Neuronal stem cell (in vitro differentiated cells): ENCODE measurements at places on chromosomes 11 and 22.

- peak; percentile 49 for DNase-seq
These were observed 52.7 kb upstream of the HTATIP2 start for GRCh38 chr11:20310596-20311394.

DNA sequence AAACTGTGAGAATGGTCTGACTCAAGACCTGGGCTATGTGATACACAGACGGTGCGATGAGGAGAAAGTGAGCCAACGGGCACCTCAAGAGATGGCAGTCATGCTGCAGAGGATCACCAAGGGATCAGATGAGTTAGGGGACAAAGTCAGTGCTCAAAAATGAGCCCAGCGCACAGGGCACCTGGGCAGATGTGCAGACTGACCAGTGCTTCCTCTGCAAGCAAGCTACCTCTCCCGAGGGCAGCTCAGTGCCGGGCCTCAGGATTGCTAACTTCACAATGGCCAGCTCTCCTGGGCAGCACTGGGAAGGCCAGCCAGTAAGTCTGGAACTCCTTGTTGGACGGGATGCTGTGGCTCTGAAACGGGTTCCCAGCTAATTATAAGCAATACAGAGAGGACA, 15.3 kb downstream of the HDHD5 start:
- DNase-seq = no peak

DNA sequence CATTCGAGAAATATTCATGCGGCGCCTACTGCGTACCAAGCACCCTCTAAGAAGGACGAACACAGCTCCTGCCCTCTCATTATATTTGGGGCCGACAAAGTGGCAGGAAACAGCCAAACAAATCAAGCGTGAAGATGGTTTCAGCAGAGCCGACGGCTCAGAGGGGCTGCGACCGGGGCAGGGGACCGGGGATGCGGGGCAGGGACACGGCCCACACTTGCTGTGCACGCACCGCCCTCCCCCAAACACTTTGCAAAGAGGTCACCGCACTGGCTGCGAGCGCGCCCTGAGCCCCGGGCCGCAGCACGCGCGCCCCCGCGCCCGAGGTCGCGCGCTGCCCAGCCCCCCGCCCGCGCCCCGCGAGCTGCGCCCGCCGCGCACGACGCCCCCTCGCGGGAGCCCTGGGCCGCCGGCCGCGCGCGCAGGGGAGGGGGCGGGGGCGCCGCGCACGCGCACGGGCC, 255 bp upstream of the SYNGR1 start:
- peak; percentile 62 for DNase-seq

DNA sequence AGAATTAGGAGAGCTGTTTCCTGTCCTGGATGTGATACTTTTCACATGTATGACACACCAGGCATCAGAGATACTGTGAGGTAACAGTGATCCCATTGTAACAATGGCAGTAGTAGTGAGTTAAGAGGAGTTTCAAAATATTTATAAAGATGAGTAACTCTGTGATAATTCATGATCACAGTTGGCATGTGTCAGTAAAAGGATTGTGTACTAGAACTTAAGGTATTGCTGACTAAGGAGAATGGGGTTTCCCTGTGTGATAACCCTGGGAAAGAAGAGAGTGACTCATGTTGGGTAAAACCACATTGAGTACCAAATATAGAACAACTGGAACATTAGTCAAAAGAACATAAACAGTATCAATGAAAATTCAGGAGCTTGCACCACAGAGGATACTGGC, 22.9 kb upstream of the SLC5A1 start:
- no peak for DNase-seq

DNA sequence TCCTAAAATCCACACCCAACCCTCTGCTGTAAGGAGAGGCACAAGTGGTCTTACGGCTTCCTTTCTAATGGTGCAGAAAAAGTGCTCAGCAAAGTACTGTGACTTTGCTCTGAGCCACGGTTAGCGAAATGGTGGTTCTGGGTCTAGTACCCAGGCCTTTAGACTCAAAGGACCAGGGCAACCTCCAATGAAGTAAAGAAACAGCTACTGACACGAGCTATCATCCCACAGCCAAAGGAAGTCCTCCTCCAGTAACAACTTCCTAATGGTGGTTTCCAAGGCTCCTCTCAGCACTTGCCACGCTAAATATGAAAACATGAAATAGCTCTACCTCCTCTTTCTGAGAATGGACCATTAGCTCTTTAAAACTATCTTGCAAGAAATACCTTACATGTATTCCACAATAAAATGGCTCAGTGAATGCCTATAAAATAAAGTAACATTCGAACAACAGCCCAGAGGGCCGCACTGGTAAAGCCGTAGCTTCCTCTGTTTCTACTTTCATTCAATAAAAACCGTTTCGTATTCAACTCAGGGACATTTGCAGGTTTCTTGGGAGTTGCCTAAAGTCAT, 122.4 kb downstream of the ETS1 start:
- DNase-seq = no peak

DNA sequence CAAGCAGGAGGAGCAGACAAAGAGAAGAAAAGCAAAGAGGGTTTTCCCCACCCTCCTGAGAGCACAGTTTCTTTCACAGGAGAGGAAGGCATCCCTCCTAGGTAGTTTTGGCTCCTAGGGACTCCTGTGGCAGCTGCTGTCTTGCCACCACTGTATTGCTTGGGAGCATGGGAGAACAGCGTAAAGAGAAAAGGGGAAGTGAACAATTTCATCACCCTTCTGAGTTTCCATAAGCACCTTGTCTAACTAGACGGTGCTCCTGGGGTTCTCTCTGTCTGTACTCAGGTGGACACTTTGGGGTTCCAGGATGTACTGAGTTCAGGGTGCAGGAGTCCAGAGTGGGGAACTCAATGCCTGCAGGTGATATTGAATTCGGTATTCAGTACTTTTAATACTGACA, 1430.5 kb downstream of the TBC1D22A start:
- DNase-seq = no peak

DNA sequence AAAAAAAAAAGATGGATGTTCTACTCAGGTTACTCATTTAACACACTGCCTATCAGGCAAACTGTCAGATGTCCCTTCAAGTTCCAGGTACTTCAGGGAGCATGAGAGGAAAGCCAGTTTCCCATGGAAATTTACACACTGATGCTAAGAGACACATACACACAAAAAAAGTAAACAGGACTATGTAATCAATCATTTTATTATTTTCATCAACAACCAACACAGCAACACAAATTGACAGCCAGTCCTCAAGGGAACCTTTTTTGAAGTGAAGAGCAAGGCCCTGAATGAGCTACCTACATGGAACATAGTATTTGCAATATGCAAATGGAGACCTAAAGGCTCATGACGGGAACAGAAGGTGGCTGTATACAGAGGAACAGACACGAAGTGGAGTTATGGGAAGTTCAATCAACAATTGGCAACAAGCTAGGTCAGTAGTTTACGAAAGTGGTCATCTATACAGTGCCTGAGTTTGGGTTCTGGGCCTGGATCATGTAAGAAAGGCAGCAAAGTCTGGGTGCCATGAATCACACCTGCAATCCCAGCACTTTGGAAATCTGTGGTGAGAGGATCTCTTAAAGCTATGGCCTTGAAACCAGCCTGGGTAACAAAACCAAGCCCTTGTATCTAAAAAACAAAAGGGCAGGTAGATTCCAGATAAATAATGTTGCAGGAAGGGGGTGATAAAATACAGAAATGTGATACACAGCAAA, 12.6 kb upstream of the WDR74 start:
- no peak for DNase-seq

- no peak for DNase-seq
These were observed 99.8 kb downstream of the STIM1 start for GRCh38 chr11:3955299-3955665.

GRCh38 chr11:29135504-29135903, 881.3 kb downstream of the KCNA4 start:
- DNase-seq = no peak

- no peak for DNase-seq
These were observed 400.0 kb downstream of the SOX6 start for GRCh38 chr11:15956302-15956701.

DNA sequence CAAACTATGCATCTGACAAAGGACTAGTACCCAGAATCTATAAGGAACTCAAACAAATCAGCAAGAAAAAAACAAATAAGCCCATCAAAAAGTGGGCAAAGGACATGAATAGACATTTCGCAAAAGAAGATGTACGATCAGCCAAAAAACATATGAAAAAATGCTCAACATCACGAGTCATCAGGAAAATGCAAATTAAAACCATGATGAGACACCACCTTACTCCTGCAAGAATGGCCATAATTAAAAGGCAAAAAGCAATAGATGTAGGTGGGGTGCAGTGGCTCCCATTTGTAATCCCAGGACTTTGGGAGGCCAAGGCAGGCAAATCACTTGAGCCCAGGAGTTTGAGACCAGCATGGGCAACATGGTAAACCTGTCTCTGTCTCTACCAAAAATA, 10.4 kb upstream of the OR10V1 start:
- no peak for DNase-seq

- DNase-seq = no peak
These were observed 13.5 kb upstream of the MUC6 start for GRCh38 chr11:1049911-1050580.

DNA sequence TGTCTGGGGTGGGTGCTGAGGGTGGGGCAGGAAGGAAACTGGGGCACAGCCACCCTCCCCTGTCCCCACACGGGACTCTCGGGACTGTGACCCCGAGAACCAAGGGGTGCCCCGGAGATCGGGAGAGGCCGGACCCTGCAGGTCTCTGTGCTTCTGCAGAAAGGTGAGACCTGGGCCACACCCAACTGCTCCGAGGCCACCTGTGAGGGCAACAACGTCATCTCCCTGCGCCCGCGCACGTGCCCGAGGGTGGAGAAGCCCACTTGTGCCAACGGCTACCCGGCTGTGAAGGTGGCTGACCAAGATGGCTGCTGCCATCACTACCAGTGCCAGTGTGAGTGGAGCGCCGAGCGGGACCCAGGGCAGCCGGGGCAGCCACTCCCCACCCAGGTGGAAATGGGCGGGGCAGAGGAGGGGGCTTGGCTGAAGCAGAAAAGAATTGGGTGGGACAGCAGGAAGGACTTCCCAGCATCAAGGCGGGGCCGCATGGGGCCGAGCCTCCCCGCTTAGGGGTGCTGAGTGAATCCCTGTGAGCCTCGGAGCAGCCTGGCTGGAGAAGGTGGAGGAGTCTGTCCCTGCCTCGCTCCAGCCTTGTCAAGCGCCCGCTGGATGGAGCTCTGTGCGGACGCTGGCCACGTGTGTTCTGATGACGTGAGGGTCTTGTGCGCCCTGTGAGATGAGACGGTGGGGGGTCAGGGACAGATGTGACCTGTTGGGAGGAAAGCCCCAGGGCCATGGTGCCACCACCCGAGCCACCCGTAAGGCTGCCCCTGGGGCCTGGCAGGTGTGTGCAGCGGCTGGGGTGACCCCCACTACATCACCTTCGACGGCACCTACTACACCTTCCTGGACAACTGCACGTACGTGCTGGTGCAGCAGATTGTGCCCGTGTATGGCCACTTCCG, 29.3 kb upstream of the MUC5B start:
- DNase-seq = no peak

GRCh38 chr11:13119941-13120520, 110.9 kb downstream of the RASSF10 start:
- no peak for DNase-seq

DNA sequence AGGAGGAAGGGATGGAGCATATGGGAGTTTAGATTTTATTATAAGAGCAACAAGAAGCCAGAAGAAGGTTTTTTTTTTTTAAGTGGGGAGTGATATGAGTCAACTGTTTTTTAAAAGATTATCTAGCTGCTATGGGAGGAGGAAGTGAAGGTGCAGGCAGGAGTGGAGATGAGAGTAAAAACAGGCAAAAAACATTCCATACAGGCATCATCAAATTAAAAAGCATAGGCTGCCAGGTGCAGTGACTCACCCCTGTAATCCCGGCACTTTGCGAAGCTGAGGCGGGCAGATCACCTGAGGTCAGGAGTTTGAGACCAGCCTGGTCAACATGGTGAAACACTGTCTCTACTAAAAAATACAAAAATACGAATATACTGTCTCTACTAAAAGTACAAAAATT, 368.4 kb upstream of the MTNR1B start:
- DNase-seq = no peak

GRCh38 chr11:69251639-69252489, 42.1 kb upstream of the MYEOV start:
- no peak for DNase-seq

GRCh38 chr22:27525711-27526110, 275.8 kb downstream of the MN1 start:
- DNase-seq = no peak

- DNase-seq = no peak
These were observed 1.2 kb downstream of the ACCS start for GRCh38 chr11:44067266-44067665.
